Endothelial cell (in vitro differentiated cells): ENCODE measurements at places on chromosomes 5 and 9. TPM values are rescaled to one million over a fixed set of nuclear protein-coding genes. Genes with fewer than 3 reads are reported as not detected.

PCDHGA10 gene
- 43.0 TPM for total RNA-seq

VLDLR gene
- total RNA-seq = 4.4 TPM

TAL2 gene
- total RNA-seq = 3.5 TPM

CKMT2 gene
- total RNA-seq = 0.18 TPM

- H3K36me3 ChIP-seq = no peaks in the 10 kb centered on the region
- H3K27me3 ChIP-seq = peaks cover 2% of the 10 kb centered on the region
- no peaks in the 10 kb centered on the region for H3K4me1 ChIP-seq
- DNase-seq = no peak
Observed at GRCh38 chr5:151584057-151584937, 6.8 kb downstream of the FAT2 start.

GRCh38 chr9:93028448-93029006 lies 30.0 kb upstream of the SUSD3 start:
- no peak overlapping the region for H3K4me3 ChIP-seq
- H3K27me3 ChIP-seq = peaks cover 6% of the 10 kb centered on the region
- no peak overlapping the region for H3K27ac ChIP-seq
- H3K36me3 ChIP-seq = peaks cover 4% of the 10 kb centered on the region

DNA sequence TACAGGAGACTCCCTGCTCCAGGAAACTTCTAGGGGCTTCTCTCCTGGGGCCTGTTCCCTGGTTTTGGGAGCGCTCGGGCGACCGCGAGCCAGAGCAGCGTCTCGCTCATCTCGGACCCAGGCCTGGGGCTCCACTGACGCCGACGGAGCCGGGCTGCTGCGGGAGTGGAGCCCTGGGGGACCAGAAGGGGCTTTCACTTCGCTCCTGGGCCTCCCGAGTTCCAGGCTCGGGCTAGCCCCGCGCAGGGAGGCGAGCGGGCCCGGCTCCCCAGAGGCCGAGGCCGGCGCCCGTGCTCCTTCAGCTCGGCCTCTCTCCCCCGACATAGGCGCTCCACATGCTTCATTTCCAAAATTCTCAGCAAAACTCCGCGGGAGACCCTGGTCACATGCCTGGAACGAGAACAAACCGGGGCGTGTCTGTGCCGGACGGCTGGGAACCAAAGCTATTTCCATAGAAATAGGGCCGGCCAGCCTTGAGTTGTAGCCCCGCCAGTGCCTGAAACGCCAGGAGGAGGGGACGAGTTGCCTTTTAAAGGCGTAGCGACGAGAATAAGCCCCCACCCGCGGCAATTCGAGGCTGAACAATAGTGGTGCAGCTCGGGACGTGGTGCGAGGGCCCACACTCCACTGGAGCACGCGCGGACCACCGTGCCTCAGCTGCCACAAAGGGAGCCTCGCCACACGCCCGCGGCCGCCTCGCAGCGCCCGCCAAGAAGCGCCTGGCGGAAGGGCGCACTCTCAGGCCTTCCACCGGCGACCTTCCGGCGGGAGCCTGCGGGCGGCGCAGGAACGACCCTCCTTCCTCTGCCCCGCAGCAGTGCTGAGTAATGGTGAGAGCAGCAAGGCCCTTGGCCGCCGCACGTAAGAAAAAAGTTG lies 1.1 kb upstream of the G3BP1 start:
- H3K27me3 ChIP-seq = peaks cover 9% of the 10 kb centered on the region
- peak overlapping the region; percentile 95 for H3K27ac ChIP-seq
- peaks cover 7% of the 10 kb centered on the region for H3K36me3 ChIP-seq
- H3K4me1 ChIP-seq = peaks cover 20% of the 10 kb centered on the region
- DNase-seq = peak; percentile 61

DNA sequence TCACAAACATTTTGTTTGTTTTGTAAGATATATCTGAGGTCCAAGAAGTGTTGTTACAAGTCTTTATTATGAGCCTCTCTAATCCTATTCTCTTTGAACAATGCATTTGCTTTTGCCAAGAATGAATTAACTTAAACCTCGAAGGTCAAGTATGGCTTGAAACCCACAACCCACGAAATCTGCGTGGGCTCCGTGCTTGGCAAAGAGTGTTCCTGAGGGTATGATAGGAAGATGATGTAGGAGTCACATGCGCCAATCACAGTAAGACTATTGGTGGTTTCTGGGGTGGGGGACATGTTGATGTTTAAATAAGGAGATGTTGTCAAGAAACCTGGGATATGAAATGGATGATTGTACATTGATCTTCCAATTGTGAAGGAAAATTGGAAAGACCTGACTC lies 330.8 kb upstream of the RFX3 start:
- H3K36me3 ChIP-seq = no peaks in the 10 kb centered on the region
- H3K4me3 ChIP-seq = no peak overlapping the region
- H3K27me3 ChIP-seq = peaks cover 2% of the 10 kb centered on the region
- no peak overlapping the region for H3K27ac ChIP-seq
- no peak for DNase-seq
